ENCODE measurements at places on chromosomes 16 and 17.

- DNase-seq = no peak
Observed at GRCh38 chr16:12323007-12323758, 346.6 kb downstream of the SNX29 start.

DNA sequence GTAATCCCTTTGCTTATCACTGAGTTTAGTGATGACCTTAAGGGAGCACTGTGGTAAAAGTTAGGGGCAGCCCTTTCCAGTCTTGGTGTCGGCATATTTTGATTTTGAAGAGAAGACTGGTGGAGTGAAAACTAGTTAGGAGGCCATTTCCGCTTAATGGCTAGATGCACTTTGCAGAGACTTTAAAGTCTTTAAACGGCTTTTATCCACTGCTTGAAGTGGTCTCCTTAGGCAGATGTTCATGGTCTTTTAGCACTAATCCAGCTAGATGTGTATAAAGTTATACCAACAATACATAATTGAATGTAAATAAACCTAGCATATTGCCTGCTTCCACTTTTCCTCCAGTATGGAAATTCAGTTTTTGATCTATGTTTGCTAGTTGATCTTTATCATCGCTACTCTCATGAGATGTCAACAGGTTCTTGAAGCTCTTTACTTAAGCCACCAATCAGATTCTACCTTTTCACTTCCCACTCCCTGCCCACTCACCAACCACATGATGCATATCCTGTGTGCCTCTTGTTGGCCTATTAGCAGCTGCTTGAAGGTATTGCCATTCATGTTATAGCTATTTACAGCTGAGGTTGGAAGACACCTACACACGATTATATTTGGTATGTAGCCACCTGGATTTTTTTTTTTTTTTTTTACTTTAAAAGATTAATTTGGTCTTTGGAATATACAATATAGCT lies 132.0 kb downstream of the NLK start:
- no peak for DNase-seq

GRCh38 chr17:70202840-70203239 lies 33.5 kb downstream of the KCNJ2 start:
- DNase-seq = no peak

DNA sequence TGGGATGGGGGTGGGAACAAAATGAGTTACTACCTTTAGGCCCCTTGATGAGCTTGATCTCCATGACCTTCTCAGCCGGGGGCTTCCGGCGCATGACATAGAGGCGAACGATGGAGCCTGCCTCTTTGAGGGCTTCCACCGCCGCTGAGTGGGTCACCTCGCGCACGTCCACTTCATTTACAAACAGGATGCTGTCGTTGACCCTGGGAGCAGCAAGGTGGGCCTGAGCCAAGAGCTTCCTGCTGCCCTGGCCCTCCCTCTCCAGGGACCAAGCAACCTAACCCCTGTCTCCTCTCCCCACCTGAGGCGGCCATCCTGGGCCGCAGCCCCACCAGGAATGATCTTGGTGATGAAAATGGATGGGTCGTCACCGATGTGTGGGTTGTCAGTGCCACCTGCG lies 16.2 kb downstream of the DLG4 start:
- DNase-seq = no peak

GRCh38 chr16:67888331-67888730 lies 3.6 kb downstream of the NRN1L start:
- no peak for DNase-seq

DNA sequence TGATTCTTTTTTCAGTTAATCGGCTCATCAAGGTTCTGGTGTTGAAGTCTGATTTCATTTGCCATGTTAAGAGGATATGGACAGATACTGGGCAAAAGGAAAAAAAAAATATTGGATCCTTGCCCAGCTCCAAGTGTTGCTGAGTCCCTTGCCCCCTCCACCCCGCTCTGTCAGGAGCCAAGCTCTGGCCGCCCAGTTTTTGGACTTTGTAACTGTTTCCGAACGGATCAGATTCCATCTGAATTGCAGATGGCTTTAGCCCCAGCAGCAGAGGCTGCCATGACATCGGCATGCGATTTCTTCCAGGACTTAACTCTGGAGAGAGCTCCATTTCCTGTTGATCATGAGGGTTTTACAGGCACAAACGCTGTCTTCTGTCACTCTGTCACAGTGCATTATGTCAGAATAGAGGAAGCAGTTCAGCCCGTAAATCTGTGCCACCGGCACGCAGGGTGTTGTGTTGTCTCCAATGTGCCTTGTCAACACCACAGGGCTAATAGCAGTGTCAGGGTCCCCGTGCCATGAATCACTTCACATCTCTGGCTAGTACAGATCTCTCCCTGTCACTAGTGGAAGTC lies 615.6 kb downstream of the MAF start:
- DNase-seq = no peak

DNA sequence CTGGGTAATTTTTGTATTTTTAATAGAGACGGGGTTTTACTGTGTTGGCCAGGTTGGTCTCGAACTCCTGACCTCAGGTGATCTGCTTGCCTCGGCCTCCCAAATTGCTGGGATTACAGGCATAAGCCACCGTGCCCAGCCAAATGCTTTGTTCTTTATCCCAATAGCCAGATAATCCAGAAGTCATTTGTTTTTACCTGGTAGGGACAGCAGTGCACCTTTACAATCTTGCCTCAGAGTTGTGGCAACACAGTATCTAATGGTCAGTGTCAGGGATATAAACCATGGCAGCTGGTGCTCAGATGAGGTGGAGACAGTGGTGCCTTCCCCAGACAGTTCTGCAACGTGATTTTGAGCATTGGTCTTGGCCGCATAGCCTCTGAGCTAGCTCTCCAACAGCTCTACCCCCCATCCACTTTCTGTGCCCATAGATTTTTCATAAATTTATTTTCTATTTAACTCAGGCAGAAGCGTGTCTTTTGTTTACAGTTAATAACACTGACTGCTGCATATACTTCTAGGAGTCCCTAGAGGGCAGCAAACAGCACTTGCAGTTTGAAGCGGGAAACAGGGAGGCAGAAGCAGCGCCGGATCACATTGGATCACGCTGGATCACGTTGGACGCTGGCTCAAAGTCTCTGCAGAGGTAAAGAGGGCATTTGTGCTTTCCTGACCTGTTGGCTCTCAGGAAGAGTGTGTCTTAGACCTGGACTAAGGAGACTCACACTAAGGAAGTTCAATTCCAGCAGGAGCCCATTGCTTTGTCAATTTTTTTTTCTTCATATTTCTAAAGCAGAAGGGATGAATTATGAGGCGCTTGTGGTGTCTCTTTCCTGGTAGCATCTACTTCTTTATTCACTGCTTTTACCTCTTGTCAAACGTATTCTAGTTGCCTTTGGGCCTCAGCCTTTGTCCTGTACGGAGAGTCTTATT lies 5.1 kb upstream of the GGT6 start:
- peak; percentile 67 for DNase-seq

DNA sequence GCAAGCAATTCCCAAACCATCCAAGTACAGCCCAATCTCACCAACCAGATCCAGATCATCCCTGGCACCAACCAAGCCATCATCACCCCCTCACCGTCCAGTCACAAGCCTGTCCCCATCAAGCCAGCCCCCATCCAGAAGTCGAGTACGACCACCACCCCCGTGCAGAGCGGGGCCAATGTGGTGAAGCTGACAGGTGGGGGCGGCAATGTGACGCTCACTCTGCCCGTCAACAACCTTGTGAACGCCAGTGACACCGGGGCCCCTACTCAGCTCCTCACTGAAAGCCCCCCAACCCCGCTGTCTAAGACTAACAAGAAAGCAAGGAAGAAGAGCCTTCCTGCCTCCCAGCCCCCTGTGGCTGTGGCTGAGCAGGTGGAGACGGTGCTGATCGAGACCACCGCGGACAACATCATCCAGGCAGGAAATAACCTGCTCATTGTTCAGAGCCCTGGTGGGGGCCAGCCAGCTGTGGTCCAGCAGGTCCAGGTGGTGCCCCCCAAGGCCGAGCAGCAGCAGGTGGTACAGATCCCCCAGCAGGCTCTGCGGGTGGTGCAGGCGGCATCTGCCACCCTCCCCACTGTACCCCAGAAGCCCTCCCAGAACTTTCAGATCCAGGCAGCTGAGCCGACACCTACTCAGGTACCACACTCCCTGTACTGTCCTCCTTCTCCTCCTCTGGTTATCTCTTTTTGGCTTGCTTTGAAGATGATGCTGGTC lies 20.6 kb downstream of the SP2 start:
- no peak for DNase-seq
